NCI-H2081 treated with DMSO at 0.1 percent for 48 hours (cell line): ENCODE measurements at places on chromosomes 2 and 18.

- DNase-seq: no peak
Observed at GRCh38 chr2:29940706-29941105, 19.3 kb upstream of the ALK start.

DNA sequence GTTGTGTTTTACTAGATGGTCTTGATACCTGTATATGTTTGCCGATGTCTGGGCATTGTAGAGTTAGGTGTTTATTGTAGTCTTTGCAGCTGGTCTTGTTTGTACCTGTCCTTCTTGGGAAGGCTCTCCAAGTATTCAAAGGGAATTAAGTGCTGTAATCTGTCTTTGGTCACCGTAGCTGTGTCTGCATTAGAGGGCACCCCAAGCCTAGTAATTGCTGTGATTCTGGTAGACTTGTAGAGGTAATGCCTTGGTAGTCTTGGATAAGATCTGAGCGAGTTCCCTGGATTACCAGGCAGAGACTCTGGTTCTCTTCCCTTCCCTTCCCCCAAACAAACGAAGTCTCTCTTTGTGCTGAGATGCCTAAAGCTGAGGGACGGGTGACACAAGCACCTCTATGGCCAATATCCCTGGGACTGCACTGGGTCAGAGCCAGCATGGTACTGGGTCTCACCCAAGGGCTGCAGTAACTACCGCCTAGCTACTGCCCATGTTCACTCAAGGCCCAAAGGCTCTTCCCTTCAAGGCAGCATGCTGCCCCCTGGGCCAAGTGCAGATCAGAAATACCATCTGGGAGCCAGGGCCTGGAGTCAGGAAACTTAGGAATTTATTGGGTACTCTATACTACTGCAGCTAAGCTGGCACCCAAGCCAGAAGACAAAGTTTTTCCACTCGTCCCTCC, 27.1 kb downstream of the STPG4 start:
- DNase-seq: no peak

DNA sequence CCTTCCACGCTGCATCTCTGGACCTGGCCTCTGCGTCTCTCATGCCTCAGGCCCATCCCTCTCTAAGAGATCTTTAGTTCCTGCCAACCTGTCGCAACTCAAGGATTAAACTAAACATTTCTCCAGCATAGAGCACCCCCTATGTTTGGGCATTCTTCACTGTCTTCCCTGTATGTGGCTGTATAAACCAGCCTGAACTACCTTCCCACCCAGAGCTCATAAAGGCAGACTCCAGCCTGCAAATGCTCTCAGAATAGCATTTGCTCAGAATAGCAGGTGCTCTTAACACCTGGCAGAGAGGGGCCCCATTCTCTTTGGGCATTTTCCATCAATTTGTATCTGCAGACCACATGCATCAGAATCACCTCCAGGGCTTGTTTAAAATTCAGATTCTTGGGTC, 83.4 kb downstream of the EHD3 start:
- no peak for DNase-seq

DNA sequence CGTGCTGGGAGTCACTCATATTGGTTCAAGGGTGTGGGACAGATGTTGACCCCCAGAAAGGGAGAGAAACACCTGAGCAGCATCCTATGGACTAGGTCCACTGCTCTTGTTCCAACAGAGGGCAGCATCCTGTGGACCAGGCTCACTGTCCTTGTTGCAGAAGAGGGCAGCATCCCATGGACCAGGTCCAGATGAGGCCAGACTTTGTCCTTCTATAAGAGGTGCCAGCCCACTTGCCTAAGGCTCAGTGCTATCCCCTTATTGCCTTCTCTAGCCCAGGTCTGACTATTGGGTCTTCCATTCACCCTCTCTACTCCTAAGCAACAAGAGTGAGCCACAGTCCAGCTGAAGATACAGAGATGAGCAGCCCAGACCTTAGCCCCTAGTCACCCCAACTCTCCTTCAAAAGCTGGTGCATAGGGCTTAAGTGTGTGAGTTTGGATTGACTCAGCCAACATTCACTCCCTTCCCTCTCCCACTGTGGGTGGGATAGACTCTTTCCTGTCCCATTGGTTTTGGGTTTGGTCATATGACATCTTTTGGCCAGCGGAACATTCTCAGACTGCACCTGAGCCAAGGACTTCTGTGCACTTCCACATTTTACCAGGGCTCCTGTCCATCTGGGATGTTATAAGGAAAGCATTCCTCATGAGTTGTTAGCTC, 132.4 kb upstream of the GPC1 start:
- no peak for DNase-seq

GRCh38 chr2:205650450-205650849, 31.9 kb upstream of the NRP2 start:
- no peak for DNase-seq

DNA sequence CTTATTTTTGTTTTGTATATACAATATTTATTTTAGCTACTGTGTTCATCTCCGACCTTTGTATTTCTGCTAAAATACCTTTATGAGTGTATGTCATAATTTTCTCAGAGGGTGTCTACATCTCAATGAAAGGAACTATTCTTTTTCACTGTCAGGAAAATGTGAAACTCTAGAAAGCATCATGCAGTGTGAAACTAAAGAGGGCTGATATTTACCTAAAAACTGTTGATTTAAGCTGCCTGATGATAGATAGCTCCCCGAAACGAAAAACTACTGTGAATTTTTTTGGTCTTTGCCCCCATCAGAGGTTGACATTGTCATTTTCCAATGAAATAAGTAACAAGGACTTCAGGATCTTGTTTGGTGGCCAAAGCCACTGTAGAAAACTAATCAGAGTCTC, 38.8 kb downstream of the TMEM178A start:
- peak; percentile 48 for DNase-seq

DNA sequence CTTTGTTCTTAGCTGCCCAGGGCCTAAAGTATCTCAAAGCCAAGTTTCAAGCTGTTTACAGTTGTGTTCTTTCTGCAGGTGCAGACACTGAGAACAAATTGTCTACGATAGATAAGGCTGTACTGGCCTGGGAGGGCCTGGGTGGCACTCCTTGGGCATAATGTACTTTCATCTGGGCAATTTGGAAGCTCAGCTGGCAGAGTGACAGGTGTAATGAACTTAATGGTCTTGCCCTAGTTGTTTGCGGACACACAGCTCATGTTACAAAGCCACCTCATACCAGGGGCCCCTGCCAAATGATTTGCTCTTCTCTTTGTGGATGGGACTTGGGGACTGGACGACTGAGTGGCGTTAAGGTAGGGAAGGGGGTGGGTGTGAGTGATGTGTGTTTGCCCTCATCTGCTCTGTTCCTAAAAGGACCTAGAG, 4.3 kb downstream of the LDLRAD4 start:
- peak; percentile 40 for DNase-seq

DNA sequence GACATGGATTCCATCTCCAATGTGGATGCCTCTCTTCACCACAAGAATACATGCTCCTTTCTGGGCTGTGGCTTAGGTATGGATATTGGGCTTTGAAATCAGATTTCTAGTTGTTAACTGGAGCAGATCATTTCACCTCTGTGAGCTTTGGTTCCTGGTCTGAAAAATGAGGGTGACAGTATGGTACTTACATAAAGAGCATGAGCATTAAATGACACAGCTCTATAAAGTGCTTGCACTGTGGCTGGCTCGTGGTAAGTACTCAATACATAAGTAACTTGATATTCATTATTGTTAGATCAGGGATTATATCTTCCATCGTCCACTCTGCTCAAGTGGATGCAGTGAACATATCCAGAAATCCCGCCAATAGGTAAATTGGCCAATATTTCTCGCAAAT, 33.4 kb downstream of the ARHGAP25 start:
- DNase-seq: no peak

DNA sequence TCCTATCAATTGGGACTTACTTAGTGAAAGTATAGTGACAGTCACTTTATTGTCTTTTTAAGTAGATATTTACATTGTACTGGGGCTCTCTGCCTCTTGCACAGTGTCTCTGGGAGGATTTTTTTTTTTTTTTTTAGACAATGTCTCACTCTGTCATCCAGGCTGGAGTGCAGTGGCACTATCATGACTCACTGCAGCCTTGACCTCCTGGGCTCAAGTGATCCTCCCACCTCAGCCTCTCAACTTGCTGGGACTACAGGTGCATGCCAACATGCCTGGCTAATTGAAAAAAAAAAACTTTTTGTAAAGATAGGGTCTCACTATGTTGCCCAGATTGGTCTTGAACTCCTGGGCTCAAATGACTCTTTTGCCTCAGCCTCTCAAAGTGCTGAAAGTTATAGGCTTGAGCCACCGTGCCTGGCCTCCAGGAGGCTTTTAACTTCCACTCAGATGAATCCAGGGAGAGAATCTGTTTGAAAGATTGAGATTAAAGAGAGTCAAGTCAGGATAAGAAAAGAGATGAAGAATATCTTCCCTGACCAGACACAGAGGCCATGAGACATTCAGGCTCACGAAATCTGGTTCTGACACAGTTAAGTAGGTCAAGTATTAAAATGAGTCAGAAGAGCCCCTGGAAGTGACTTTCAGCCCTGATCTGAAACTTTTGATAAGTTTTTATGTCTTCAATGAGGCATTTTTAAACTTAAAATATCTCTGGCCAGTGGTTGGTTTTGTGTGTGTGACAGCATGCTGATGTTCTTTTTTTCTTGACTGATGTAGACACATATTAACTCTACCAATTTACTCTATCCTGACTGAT, 18.3 kb downstream of the ARHGEF33 start:
- no peak for DNase-seq

- DNase-seq: no peak
Observed at GRCh38 chr2:239822146-239822831, 202.9 kb downstream of the NDUFA10 start.

GRCh38 chr2:60172801-60173200, 380.7 kb downstream of the BCL11A start:
- DNase-seq: no peak

DNA sequence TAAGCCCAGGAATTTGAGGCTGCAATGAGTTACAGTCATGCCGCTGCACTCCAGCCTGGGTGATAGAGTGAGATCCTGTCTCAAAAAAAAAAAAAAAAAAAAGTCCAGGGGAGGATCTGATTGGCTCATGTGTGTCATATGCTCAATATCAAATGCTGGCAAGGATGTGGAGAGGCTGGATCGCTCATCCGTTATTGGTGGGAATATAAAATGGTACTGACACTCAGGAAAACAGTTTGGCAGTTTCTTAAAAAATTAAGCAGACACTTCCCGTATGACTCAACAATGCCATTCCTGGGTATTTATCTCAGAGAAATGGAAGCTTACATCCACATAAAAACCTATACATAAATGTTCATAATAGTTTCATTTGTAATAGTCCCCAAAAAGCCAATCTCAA, 68.9 kb downstream of the MEX3C start:
- DNase-seq: no peak

GRCh38 chr2:9774266-9774665, 69.0 kb upstream of the TAF1B start:
- DNase-seq: no peak

- no peak for DNase-seq
Observed at GRCh38 chr18:54689319-54689718, 98.3 kb downstream of the DYNAP start.

- DNase-seq: peak; percentile 3
Observed at GRCh38 chr18:24878289-24878688, 417.9 kb downstream of the HRH4 start.

DNA sequence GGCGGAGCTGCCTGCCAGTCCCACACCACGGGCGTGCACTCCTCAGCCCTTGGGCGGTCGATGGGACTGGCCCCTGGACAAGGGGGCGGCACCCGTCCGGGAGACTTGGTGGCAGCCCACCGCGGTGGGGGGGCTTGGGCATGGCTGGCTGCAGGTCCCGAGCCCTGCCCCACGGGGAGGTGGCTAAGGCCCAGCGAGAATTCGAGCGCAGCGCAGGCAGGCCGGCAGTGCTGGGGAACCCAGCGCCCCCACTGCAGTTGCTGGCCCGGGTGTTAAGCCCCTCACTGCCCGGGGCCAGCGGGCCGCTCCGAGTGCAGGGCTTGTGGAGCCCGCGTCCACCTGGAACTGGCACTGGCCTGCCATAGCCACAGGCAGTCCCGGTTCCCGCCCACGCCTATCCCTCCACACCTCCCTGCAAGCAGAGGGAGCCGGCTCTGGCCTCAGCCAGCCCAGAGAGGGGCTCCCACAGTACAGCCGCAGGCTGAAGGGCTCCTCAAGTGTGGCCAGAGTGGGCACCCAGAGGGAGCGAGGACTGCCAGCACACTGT, 742.9 kb upstream of the DDX18 start:
- no peak for DNase-seq
